ENCODE measurements at places on chromosomes 3 and 15.

- no peak for DNase-seq
These were observed 33.5 kb downstream of the CHCHD6 start for GRCh38 chr3:126737527-126737926.

DNA sequence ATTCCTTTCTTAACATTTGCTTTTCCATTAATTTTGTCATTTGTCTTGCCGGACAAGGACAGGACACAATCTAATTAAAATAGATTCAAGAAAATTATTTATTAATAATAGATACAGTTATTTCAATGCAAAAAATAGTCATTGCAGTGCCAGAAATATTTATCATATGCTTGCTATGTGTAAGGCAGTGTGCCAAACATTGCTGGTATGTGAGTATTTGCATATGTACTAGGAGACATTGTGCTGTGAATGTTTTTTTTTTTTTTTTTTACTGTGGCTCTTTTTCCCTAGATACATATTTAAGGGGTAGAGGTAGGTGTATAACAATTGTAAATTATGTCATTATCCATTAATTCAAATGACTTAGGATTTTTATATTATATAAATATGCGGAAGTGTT, 23.3 kb downstream of the SPRED1 start:
- no peak for DNase-seq

DNA sequence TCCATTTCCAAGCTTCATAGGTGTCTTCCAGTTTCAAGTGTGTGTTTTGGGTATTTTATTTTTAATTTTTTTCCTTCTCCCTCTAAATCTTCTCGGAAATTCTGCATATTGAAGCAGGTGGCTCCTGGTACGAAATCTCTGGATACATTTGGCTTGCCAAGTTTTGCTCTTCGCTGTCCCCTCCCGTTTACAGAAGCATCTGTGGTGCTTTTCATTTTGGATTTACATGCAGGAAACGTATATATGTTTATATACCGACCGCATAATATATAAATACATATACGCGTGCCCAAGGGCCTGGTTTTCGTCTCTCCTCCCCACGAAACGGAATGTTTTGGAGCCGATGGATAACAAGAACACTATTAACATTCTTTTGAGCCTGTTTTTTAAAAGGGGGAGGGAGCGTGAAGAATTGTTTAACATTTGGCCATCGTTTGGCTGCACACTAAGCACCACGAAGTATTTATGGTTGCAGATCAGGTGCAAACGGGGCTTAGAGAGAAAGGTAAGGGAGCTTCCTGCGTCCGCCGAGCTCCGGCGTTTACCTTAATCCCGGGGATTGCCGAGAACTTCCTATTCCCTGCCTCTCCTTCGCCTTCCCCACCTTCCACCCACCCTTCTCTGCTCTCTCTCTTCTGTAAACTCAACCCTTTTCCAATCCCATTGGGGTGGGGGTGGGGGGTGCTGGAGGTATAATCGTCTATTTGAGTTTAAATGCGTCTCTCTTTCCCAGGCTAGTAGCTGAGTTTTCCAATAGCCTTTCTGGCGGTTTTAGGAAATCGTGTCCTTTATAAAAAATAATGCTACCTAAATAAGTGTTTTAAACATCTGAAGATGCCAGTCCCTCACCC, 1.1 kb upstream of the NLGN1 start:
- DNase-seq: no peak

DNA sequence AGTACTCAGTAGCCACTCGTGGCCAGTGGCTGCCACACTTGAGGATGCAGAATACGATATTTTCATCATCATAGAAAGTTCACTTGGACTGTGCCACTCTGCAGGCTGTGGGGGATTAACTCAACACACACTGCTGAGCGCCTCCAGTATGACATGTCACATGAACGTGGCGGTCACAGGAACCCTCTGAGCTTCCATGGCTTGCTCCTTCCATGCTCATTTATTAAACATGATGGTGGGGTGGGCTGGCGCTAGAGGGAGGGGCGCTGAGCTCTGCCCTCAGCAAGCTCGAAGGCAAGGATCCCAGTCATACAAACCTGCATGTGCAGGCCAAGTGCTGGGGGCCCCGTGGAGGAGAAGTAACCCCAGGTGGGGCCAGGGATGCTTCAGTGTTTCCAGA, 85.5 kb downstream of the WNT7A start:
- DNase-seq: no peak

GRCh38 chr15:68028888-68029207, 25.3 kb upstream of the PIAS1 start:
- no peak for DNase-seq

- DNase-seq: no peak
These were observed 36.8 kb upstream of the TRH start for GRCh38 chr3:129937717-129938116.

- peak; percentile 66 for DNase-seq
These were observed at the start of gene ACTRT3 for GRCh38 chr3:169769287-169770181. Gene ACTRT3 (minus strand): TSS chr3:169769561. CDS start chr3:169769520, 41 bp downstream.
